K562 (cell line): ENCODE measurements at places on chromosomes 5 and 9. TPM values are rescaled to one million over a fixed set of nuclear protein-coding genes. Genes with fewer than 3 reads are reported as not detected.

DNA sequence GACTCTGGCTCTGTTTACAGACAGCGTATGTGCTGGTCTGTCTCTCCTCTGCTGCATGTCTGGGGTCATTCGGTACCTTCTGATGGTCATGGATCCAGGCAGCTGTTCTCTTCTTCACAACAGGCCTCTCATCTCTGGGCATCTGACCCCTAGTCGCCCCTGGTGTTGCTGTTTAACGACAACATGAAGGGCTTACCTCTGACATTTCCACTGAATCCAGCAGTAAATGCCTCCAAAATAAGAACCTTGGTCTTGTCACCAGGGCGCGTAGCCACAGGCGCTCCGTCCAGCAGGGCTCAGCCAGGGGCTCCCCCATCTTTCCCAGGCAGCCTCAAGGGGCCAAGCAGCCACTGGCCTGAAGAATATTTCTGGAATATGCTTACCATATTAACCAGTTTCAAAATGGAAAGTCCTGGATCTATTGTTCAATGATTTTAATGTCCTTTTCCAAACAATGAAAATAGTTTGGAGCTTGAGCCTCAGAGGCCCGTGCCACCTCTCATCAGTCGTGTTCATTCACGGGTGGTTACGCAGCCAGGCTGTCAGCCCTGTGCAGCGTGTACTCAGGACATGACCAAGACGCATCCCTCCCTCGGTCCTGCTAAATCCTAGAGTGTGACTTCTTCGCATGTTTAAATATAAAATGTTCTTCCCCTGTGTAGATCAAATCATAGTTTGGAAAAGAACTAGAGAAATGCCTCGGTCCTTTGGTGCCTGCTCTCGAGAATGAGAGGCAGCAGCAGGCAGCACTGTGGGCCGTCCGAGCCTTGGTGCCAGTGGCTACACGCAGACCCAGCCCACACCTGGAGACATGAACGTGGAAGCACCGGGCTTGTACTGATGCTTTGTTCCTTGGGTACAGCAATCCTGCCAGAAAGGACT is 30.1 kb upstream of the LRRC14B start:
- H3K27ac ChIP-seq: no peak overlapping the region
- no peak for DNase-seq
- H3K4me1 ChIP-seq: no peaks in the 10 kb centered on the region
- H3K36me3 ChIP-seq: no peaks in the 10 kb centered on the region
- no peak overlapping the region for H3K4me3 ChIP-seq
- peaks cover 70% of the 10 kb centered on the region for H3K27me3 ChIP-seq

DNA sequence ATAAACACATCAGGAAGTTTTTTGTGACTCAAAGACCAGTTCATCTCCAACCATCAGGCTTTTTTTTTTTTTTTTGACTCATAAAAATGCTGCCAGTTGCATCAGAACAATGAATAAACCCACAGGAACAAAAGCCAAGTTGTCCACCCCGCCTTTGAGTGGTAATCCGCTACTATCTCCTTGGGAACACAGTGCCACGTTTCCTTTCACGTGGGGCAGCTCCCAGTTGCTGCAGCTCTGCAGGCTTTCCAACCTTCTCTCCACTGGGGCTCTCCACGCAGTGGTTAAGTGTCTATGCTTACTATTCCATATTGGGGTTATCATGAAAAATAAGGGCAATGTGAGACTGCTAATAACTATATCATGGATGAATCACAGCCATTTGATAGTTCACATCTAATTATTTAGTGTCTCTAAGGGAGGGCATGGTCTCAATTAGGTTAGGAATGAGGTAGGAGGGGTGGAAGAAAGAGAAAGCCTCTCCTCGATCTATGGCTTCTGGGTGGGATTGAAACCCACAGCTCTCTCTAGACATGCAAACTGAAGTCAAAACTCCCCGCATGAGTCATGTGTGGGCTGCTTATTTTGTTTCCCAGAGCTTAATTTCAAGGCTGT is 55.8 kb upstream of the ACTBL2 start:
- H3K27ac ChIP-seq: no peak overlapping the region
- no peak for DNase-seq
- H3K4me3 ChIP-seq: no peak overlapping the region
- no peaks in the 10 kb centered on the region for H3K4me1 ChIP-seq
- H3K36me3 ChIP-seq: no peaks in the 10 kb centered on the region

DNA sequence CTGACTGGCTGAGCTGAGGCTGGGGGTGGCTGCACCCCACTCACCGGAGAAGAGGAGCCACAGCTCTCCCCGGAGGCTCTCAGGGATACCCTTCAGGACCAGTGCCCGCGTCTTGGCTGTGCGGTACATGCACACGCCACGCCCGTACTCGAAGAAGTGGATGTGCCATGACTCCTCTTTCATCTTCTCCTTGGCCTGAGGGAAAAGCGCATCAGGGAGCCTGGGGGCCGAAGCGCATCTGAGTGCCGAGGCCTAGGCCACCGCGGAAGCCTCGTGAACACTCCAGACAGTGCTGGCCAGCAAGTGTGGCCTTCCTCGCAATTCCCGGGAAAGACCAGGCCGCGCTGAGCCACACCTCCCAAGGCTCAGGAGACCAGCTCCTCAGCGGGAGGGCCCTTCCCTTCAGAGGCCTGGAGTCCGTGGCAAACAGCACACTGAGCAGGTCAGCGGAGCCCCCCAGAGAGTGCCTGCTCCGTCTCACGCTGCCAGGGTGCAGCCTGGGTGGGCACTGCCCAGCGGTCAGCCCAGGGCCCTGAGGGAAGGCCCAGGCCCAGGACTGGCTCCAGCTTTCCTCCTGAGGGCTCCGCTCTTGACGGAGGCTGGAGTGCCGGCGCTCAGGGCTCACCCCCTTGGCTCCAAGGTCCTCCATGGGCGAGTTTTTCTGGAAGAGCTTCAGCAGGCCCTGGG is 20.5 kb upstream of the MRNIP start:
- peaks cover 68% of the 10 kb centered on the region for H3K36me3 ChIP-seq
- H3K4me1 ChIP-seq: no peaks in the 10 kb centered on the region
- DNase-seq: no peak
- H3K27ac ChIP-seq: no peak overlapping the region
- no peaks in the 10 kb centered on the region for H3K27me3 ChIP-seq

- H3K4me3 ChIP-seq: no peak overlapping the region
- no peak for DNase-seq
- H3K27me3 ChIP-seq: no peaks in the 10 kb centered on the region
- H3K27ac ChIP-seq: no peak overlapping the region
- no peaks in the 10 kb centered on the region for H3K4me1 ChIP-seq
These were observed 31.5 kb downstream of the TMEM245 start for GRCh38 chr9:109088221-109088620.

DNA sequence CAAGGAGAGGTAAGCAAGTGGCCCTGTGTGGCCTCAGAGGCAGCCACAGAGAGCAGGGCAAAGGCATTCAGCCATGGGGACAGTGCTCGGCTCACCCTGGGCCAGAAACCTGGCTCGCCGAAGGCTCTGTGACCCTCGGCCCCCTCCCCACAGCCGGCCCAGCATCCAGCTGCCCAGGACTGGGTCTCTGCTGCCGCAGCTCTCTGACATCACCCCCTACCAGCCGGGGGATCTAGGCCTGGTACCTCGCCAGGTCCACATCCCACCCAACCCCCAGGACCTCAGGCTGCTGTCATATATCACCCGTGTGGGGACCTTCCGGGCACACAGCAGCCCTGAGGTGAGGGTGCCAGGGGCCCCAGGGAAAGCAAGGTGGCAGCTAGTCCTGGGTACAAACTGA is 2.6 kb downstream of the PTRH1 start:
- H3K4me1 ChIP-seq: peaks cover 53% of the 10 kb centered on the region
- H3K27ac ChIP-seq: no peak overlapping the region
- H3K27me3 ChIP-seq: no peaks in the 10 kb centered on the region
- no peak for DNase-seq

DNA sequence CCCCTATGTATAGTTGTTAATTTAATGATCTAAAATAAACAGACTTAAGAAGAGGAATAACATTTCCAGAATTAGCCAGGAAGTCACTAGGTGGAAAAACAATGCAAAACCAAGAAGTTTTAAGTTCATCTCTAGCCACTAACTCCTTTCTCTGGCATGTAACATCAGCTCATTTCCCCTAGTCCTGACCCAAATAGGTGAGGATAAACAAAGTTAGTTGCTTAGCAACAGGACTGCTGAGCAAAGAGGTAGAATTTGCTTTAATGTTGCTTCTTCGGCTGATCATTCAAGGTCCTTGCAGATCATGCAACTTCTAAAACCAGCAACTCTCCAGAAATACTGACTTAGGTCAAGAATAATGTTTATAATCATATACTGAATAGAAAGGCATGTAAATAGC is 675.8 kb downstream of the CETN3 start:
- H3K4me1 ChIP-seq: no peaks in the 10 kb centered on the region
- no peak for DNase-seq
- no peak overlapping the region for H3K27ac ChIP-seq
- no peak overlapping the region for H3K4me3 ChIP-seq
- no peaks in the 10 kb centered on the region for H3K27me3 ChIP-seq

- no peak for DNase-seq
- no peak overlapping the region for H3K27ac ChIP-seq
- no peaks in the 10 kb centered on the region for H3K4me1 ChIP-seq
- H3K27me3 ChIP-seq: no peaks in the 10 kb centered on the region; the same call in 1 of the 3 replicates
These were observed 30.8 kb downstream of the KLHL3 start for GRCh38 chr5:137705106-137705505.

DNA sequence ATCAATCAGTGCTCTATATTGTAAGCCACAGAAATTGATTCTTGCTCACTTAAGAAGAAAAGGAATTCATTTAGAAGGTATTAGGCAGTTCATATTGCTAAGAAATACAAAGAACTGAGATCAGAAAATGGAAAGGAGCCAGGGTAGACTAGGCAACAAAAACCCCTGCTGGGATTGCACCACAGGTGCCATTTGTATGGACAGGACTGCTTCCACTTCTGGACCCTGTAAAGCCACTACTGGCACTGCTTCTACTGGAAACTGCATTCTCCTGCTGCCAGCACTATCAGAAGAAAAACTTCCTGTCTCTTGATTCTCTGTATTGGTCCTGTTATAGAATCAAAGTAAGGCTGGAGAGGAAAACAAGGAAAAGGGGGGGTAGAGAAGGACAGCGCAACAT is 45.9 kb downstream of the CERT1 start:
- H3K4me1 ChIP-seq: no peaks in the 10 kb centered on the region
- no peak for DNase-seq
- H3K36me3 ChIP-seq: no peaks in the 10 kb centered on the region; the same call in 2 of the 3 replicates
- no peak overlapping the region for H3K27ac ChIP-seq

- H3K36me3 ChIP-seq: no peaks in the 10 kb centered on the region
- no peak overlapping the region for H3K4me3 ChIP-seq
- no peak overlapping the region for H3K27ac ChIP-seq
- no peak for DNase-seq
- H3K27me3 ChIP-seq: no peaks in the 10 kb centered on the region
- no peaks in the 10 kb centered on the region for H3K4me1 ChIP-seq
These were observed 213.9 kb downstream of the PRDM9 start for GRCh38 chr5:23721336-23721735.

PCDHB7 gene
- not detected in 2 replicates for total RNA-seq

SLC2A6 gene
- total RNA-seq: 0.16 and 0.38 TPM in 2 replicates

ZNF474 gene
- 0.16 and 0.25 TPM in 2 replicates for total RNA-seq

FOXI1 gene
- not detected in 2 replicates for total RNA-seq
